ENCODE measurements at places on chromosomes 1 and 21.

DNA sequence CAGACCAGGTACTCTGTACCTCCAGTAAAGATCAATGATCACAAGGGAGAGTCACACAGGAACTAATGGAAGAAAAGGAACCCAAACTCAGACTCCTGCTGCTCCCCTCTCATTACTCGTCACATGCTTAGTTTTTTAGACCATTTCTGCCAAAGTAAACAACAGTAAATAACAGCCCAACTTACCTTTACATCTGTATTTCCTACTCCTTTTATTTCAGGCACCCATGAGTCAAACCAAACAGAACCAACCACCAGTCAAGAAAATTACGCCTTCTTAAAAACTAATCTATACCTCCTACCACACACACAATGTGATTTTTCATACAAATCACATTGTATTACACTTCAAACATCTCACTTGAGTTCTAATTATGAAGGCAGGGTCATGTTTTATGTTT, 61.4 kb upstream of the HTR1D start:
- no peak for DNase-seq

GRCh38 chr1:39194398-39195051, 10.0 kb upstream of the MACF1 start:
- DNase-seq = no peak

- DNase-seq = no peak
Observed at GRCh38 chr21:46171996-46172862, 12.0 kb downstream of the SPATC1L start.

DNA sequence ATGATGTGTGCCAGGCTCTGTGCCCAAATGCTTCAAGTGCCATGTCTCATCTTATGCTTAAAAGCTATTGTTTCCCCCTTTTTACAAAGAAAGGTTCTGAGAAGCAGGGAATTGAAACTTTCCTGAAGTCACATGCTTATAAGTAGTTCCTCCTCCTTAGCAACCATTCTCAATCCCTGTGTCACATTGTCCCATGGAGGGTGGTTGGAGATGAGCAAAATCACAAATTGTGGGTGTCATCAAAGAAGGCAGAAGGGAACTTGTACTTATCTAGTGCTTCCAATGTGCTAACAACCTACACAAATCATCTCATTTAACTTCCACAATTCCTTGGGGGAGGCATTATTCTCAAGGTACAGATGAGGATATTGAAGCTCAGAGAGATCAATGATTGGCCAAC, 10.1 kb upstream of the ERICH3 start:
- DNase-seq = no peak

- no peak for DNase-seq
Observed at GRCh38 chr1:115640384-115640783, 1.4 kb upstream of the VANGL1 start.

- DNase-seq = no peak
Observed at GRCh38 chr1:190258003-190258402, 219.7 kb downstream of the BRINP3 start.

DNA sequence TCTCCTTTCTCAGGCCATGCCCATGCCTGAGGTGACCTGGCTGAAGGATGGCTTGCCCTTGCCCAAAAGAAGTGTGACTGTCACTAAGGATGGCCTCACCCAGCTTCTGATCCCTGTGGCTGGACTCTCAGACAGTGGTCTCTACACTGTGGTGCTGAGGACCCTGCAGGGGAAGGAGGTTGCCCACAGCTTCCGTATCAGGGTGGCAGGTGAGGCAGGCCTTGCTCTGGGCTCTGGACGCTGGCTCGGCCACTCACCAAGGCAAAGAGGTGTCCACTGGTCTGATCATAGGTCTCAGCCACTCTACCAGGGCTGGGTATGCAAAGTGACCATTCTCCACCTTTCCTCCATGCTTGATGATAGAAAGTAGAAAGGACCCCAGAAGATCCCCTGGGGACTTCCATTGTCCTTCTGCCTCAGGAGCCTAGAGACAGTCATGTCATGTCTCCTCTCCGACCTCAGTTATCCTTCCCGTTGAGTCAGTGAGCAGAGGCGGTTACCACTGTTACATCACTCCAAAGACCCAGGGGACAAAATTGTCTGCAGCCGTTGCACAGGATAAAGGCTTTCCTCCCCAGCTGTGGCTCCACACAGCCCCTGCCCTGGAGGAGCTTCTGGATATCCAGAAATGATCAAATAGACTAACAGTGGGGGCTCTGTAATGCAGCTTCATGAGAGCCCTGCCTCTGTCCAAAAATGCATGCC, 34.2 kb downstream of the IGFN1 start:
- DNase-seq = no peak

GRCh38 chr1:11990303-11991032, 10.2 kb downstream of the MFN2 start:
- DNase-seq = no peak
